Endothelial cell of umbilical vein (primary cell): ENCODE measurements at places on chromosomes 1 and 21.

GRCh38 chr21:38383411-38384237, 114.7 kb downstream of the ERG start:
- DNase-seq = no peak

DNA sequence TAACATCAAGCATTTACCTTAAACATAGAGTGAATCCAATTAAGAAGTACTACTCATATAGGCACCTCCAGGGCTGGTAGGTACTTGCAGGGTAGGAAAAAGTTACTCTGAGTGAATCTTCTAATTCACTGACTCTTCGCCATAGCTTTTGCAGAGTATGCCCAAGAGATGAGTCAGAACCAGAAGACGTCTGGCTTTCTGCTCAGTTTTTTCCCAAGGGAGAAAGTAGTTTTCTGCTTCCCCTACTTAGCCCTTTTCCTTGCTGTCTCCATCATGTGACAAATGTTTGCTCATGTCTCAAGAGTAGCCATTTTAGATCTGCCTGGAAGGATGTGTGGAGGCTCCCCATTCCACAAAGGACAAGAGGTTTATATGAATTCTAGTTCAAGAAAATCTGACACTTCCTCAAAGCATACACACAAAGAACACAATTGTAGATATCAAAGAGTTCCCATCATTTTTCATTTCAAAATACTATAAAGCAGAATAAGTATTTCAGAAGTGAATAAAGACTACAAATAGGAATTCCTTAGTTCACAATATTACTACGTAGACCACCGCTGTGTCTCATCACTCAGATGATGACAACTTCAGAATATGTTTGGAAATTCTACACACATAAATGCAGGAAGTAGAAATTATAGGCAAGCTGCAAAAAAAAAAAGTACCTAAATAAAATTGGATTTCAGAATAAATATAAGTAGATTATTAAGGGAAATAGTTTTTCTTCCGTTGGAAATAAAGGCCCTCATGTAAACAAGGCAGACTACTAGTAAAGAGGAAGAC, 98.5 kb downstream of the ASH1L start:
- DNase-seq = no peak

DNA sequence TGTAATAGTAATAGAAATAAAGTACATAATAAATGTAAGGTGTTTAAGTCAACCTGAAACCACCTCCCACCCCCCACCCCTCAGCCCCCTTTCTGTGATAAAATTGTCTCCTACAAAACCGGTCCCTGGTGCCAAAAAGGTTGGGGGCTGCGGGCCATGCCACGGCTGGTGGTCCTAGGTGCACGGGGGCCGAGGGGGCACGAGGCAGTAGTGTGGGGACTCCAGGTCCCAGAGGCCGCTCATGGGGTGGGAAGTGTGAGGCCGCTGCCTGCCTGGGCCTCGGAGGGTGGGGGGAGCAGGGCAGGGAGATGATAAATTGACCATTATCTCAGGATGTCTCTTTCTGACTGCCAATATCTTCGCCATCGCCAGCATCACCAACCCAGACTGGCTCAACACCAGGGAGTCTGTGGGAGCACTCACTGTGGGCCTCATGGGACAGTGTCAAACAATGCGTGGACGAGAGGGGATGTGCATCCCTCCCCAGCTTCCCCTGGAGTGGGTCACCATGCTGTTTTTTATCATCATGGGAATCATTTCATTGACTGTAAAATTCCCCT, 6.5 kb downstream of the ZBTB17 start:
- DNase-seq = no peak

DNA sequence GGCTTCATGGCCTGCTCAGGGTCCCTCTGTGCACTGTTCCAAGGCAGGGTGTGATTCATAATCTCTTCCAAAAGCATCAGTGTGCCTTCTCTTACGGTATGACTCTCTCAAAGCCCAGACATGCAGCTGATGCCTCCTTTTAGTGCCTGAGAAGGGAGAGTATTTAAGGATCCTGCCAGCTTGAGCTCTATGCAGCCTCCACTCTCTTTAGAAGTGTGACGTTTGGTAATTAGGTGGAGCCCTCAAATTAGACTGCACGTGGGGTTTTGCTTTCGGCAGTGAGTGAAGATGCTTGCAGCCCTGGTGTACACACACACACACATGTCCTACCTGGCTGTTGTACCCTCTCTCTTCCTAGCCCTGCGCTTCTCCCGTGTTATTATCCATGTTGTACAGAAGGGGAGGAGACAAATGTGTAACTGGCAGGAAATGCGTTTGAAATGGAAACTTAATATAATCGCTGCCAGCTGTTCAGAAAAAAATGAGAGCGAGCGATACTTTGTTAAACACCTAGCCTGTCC, 2.6 kb upstream of the C1orf174 start:
- no peak for DNase-seq

DNA sequence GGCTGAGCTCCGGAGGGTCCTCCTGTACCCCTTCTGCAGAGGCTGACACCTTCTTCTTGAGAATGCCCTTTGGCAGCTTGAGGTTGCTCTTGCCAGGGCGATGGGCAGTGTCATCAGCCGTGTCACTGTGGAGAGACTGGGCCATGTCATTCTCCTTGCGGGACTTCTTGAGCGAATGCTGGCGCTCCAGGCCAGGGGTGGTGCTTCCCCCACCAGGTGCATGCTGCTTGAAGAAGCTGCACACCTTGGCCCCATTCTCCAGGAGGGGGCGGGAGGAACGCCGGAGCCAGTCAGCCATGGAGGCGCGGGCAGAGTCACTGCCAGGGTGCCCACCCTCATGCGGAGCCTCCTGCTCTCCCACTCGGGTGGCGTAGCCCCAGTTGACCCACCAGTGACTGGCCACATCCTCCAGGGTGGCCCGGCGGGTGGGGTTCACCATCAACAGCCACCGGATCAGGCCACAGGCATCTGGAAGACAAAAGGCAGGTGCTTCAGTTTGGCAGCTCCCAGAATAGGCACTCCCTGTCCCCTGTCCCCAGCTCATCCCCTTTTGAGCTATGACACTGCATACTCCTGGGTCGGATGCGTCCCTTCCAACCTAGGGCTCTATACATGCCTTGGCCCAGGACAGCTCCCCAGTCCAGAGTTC, 17.4 kb downstream of the NUAK2 start:
- DNase-seq = no peak

DNA sequence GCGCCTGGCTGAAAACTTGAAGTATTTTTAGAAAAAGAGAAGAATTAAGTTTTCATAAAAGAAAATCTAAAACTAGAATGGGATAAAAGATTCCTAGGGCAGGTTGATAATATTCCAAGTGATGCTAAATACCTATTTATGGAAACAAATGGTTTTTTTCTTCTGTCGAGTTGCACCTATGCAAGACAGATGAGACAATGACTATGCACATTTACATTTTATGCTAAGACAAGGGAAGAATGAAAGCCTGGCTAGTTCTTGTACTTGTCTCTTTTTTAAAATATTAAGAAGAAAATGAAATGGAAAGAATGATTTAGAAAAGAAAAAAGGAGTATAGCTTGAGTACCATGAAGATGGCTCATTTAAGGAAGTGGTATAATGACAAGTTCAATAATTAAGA, 24.4 kb upstream of the USP24 start:
- no peak for DNase-seq

DNA sequence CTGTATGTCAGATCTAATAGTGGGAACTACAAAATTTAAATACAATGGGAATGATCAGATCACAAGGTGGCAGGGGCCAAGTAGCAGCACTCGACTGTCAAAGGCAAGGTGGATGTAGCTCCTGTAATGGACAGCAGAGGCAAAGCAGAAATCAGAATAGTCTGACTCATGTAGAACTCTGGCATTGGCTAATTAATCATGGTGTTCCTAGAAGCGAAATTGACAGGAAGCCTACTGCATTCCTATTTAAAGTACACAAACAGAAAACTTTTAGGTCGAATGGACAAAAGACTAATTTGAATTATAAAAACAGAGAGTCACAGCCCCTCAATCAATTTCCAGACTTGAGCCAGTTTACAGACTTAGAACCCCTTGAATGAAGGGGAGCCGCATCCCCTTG, 17.4 kb upstream of the IL12RB2 start:
- DNase-seq = no peak

DNA sequence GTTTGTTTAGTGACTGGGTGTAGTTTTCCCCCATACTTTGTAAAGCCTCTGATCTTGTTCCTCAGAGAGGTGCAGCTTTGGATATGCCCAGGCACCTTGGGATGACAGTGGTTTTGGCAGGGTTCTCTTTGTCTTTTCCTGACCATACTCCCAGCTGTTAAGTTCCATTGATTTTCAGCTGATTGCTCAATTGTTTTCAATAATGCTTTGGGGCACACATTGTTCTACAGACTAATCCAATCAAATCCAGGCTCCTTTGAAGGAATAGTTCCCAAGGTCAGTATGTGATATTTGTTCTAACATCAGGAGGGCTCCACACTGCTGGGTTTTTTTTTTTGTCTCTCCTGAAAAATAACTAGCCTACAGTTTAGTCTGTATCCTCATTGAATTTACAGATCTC, 24.8 kb downstream of the PPP2R5A start:
- no peak for DNase-seq
